Stimulated activated CD8-positive, alpha-beta memory T cell treated with anti-CD3 and anti-CD28 coated beads, Interleukin-7, amount 100 ng/mL, for 48 hours (primary cell): ENCODE measurements at places on chromosomes 3 and 15.
A peak's percentile ranks its signal among the peaks of the same experiment; 100 is the strongest.

GRCh38 chr3:185263423-185263822 lies 9.6 kb upstream of the EHHADH start:
- DNase-seq = no peak

DNA sequence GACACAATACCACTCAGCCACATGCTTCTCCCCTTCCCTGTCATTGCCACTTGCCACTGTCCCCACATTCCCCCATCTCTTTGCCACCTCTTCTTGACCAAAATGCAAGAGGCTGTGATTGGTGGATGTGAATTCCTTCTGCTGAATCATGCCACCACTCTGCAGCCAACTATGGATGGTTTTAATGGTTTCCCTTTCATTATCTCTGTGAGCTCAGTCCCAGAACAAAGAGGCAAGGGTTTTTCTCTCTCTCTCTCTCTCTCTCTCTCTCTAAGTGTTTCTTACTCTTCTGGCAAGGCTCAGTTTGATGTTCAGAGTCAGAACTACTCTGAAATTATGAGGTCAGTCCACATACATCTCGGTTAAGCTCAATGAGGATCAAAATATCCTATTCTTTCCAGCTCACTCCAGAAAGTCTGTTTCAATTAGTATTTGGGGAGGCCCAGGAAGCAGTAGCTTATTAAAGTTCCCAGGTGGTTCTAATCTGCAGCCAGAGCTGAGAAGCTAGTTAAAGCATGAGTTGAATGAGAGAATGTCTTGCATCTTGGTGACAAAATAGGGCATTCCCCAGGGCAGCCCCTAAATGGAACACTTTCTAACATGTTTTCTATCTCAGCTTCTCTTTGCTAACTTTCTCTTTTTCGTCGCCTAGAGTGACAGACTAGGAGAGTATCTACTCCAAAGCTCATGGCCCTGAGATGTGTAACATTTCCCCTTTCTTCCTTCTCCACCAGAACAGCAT lies 8.5 kb upstream of the ILDR1 start:
- DNase-seq = no peak

GRCh38 chr15:33119865-33120264 lies 74.6 kb downstream of the FMN1 start:
- DNase-seq = no peak

- DNase-seq = peak; percentile 21
Measured at GRCh38 chr3:87333393-87333892, 57.1 kb upstream of the POU1F1 start.

DNA sequence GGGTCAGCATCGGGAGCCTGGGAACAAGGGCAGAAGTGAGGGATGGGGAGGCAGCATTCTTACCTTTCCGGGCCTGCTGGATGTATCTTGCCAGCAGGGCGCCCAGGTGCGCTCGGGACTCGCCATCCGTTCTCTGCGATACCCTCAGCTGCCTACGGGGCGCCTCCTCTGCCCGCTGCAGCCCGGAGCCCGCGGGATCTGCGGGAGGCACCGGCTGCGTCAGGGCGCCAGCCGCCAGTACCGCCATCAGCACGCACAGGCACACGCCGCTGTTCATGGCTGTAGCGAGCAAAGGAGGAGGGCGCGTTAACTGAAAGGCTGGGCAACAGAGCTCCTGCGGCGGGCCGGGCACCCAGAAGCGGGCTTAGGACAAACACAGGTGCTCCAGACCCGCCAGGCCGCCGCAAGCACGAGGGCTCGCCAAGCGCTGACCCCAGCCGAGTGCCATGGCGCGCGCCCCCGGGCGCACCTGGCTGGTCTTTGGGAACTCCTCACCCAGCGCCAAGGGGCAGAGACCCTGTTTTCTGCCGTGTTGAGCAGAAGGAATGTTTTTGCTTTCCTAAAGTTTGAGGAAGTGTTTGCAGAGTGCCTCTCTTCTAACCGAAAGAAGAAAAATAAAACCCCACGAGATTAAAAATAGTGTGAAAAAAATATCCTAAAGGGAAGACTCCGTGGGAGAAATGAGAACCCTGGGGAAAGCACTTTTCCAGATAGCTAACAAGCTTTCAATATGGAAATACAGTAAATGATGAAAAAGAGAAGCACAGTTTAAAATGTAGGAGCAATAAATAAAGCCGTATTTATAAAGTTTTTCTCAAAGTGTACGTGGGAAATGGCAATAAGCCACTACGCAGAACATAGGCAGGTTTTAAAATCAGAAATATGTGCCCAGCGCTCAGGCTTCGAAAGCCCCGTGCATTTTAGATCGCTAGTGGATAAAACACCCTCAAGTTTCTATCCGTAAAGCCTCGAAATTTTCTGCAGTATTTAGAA lies 2.3 kb downstream of the CCK start:
- no peak for DNase-seq

GRCh38 chr15:37008205-37008604 lies 92.1 kb downstream of the MEIS2 start:
- DNase-seq = no peak

DNA sequence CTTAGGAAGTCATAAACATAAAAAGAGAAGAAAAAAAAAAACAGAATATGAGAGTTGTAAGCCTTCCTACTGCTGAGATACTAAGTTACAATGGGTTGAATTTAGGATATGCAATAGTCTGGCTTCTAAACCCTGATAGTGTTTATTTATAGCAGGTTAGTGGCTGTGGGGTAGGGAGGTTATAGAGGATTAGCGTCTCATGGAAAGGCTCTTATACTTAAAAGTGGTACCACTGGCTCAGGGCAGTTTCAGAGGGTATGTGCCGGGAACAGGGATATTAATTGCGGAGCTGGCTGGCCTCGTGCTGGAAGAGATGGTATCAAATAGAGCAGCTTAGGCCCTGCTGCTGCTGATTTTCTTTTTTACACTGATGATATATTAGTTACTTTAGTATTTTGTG lies 60.8 kb downstream of the PFN2 start:
- DNase-seq = no peak

DNA sequence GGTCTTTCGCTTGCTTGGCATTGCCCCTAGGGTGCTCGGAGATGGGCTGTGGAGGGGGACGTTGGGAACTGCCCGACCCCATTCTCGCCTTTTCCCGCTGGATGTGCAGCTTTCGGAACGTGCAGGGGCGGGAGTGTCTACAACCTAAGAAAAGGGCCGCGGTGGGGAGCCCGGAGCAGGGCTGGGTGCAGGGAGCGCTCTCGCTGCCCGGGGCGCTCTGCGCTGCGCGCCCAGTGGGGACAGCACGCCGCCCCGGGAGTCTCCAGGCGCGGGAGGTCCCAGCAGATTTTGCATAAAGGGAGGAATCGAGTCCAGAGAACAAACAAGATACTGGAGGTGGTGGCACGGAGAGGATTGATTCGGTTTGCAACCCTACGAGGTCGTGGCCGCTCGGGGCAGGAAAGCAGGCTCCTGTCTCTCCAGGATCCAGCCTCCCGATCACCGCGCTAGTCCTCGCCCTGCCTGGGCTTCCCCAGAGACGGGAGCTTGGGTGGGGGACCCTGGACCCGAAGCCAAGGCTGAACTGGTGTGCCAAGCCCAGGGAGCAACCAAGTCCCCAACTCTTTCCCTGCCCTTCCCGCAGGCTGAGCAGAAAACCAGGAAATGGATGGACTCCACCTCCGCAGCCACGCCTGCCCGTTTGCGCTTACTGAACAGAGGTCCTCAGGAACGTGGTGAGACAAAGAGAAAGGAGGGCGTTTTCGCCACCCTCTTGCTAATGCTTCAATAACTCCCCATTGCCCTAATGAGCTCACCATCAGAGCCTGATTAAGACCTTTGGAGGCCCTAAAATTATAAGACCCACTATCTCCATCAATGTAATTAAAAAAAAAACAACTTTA lies 59.7 kb downstream of the NOX5 start:
- no peak for DNase-seq

DNA sequence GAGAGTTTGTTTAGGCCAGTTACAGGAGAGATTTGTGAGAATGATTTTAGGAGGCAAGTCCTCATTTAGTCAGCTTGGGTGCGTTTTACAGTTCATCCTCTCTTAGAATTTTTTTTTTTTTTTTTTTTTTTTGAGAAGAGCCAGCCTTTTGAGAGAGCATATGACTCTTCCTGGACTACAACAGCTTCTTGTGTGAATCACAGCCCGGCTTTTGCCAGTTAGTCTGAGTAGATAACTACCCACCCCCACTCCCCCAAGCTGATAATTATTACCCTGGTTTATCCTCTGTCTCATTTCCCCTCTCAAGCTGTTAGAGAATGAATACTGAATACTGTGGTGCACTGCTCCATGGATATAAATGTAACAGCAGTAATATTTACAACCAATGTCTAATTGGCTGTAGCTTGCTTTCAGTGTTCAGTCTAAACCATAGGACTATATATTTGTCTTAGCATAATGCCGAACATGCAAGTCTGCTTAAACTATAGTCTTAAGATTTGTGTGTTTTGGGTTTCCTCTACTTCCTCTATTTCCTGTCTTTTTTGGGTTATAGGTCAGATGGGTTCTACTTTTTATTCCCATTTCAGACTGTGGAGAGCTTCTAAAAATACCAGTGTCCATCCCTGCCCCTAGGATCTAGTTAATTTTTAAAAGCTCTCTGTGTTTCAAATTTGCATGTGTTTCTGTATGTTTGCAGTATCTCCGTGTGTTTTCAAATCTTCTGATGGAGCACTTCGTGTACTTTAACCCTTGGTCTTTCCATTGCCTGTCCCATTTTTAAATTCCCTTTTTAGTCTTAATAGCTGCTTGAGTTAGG lies 8.0 kb downstream of the CHD2 start:
- no peak for DNase-seq

DNA sequence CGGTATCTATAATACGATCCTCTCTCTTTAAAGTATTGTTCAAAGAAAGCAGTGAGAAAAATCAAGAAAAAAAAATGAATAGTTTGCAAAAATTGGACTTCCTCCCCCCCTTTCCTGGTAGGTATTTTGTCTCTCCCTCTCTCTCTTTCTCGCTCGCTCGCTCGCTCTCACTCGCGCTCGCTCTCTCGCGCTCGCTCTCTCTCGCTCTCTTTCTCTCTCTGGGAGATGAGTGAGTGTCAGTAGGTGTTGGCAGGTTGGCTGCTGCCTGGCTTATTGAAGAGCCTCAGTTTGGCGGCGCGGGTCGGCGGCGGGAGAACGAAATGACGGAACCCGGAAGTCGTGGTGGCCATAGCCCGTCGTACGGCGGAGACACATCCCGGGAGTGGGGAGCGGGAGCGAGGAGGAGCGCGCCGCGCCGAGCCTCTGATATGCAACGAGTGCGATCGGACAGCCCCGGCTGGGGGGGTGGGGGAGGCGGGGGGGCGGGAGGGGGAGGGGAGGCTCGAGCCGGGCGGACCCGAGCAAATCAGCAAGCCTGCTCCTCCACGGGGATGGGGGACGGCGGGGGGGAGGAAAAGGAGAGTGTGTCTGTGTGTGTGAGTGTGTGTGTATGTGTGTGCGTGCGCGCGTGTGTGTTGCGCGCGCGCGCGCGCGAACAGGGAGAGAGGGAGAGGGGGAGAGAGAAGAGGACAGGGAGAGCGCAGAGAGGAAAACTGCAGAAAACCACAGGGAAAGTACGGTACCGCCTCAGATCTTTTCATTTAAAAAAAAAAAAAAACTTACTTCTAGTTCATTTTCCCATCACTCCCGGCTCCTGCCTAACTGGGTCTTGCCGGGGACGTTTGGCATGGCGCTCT lies at the start of gene MEIS2:
TSS of gene MEIS2 (minus strand) at position 441 of the 857 bp plus-strand sequence. CDS start 1,083 bp downstream, outside the sequence.
- peak; percentile 31 for DNase-seq
